ENCODE measurements at places on chromosomes 1 and 21.

DNA sequence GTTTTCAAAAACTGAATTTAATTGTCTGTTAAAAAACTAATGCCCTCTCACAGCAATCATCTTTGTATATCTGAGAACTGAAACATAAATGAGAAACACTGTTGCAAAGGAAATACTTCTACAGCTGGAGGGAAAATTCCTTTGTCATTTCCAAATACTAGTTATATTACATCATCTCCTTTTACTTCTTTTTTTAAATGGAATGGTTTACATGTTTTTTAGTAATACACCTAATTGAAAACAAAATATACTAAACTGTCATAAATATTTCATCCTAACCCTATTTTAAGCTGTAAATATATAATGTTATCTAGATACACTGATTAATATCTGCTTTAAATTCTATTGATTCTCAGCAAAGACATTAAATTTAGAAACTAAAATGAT is 19.1 kb downstream of the CDC42BPA start:
- no peak overlapping the region for H3K27ac ChIP-seq
- H3K4me1 ChIP-seq = no peaks in the 10 kb centered on the region
- no peaks in the 10 kb centered on the region for H3K27me3 ChIP-seq
- no peak for DNase-seq
- H3K4me3 ChIP-seq = no peak overlapping the region

- no peak overlapping the region for H3K27ac ChIP-seq
- no peaks in the 10 kb centered on the region for H3K27me3 ChIP-seq
- H3K4me3 ChIP-seq = no peak overlapping the region
- peaks cover 1% of the 10 kb centered on the region for H3K4me1 ChIP-seq
- no peaks in the 10 kb centered on the region for H3K36me3 ChIP-seq
- no peak for DNase-seq
These were observed 50.8 kb downstream of the TOMM20 start for GRCh38 chr1:235077571-235078479.

- no peaks in the 10 kb centered on the region for H3K27me3 ChIP-seq
- H3K36me3 ChIP-seq = no peaks in the 10 kb centered on the region
- H3K4me3 ChIP-seq = no peak overlapping the region
- no peak for DNase-seq
These were observed 38.5 kb downstream of the EPHA2 start for GRCh38 chr1:16117369-16117768.

- no peak overlapping the region for H3K27ac ChIP-seq
- peak; percentile 97 for DNase-seq
- peak overlapping the region; percentile 76 for H3K4me3 ChIP-seq
These were observed 34.8 kb downstream of the KCNQ4 start for GRCh38 chr1:40818264-40818961.

Measured in H1 (cell line).